ENCODE measurements at places on chromosomes 3 and 15. TPM values are rescaled to one million over a fixed set of nuclear protein-coding genes. Genes with fewer than 3 reads are reported as not detected.

GRCh38 chr3:46061108-46061720 is 33.9 kb upstream of the XCR1 start:
- no peak for DNase-seq
- H3K36me3 ChIP-seq: no peaks in the 10 kb centered on the region
- no peak overlapping the region for H3K27ac ChIP-seq
- no peak overlapping the region for H3K4me3 ChIP-seq
- no peaks in the 10 kb centered on the region for H3K27me3 ChIP-seq
- H3K4me1 ChIP-seq: peaks cover 8% of the 10 kb centered on the region

GRCh38 chr3:111691293-111691909 is 96.3 kb upstream of the ZBED2 start:
- no peaks in the 10 kb centered on the region for H3K36me3 ChIP-seq
- H3K4me1 ChIP-seq: peaks cover 16% of the 10 kb centered on the region
- no peak overlapping the region for H3K4me3 ChIP-seq
- no peak overlapping the region for H3K27ac ChIP-seq
- peak; percentile 69 for DNase-seq

- H3K36me3 ChIP-seq: peaks cover 68% of the 10 kb centered on the region
- H3K27me3 ChIP-seq: no peaks in the 10 kb centered on the region
- no peak for DNase-seq
- H3K27ac ChIP-seq: peak overlapping the region; percentile 75
Observed at GRCh38 chr3:47850564-47851410, 47.8 kb downstream of the DHX30 start.

GRCh38 chr3:160008961-160009360 is 20.3 kb downstream of the IL12A start:
- no peak overlapping the region for H3K4me3 ChIP-seq
- no peak overlapping the region for H3K27ac ChIP-seq
- DNase-seq: no peak
- no peaks in the 10 kb centered on the region for H3K4me1 ChIP-seq
- H3K27me3 ChIP-seq: no peaks in the 10 kb centered on the region

DNA sequence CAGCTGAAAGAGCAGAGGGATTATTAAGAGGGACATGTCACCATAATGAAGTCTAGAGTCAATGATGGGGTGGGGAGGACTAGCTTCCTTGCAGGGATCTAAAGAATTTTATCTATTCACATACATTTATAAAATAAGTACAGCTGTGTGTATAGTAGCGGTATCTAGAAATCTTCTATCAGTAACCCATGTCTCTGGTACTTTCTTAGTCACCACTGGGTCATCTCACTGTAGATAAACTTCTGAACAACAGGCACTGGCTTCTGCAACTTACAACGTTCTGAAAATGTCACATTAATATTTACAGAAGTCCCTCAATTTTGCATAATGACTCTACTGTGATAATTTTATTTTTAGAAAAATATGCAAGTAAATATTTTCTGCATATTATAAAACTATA is 401.7 kb downstream of the TBC1D5 start:
- no peak overlapping the region for H3K4me3 ChIP-seq
- no peak overlapping the region for H3K27ac ChIP-seq
- no peaks in the 10 kb centered on the region for H3K36me3 ChIP-seq
- no peaks in the 10 kb centered on the region for H3K4me1 ChIP-seq
- DNase-seq: no peak

- H3K4me1 ChIP-seq: peaks cover 5% of the 10 kb centered on the region
- peak; percentile 82 for DNase-seq
- no peak overlapping the region for H3K4me3 ChIP-seq
- H3K36me3 ChIP-seq: no peaks in the 10 kb centered on the region
- H3K27ac ChIP-seq: no peak overlapping the region
- H3K27me3 ChIP-seq: no peaks in the 10 kb centered on the region
Observed at GRCh38 chr3:157533298-157534070, 30.3 kb upstream of the VEPH1 start.

DNA sequence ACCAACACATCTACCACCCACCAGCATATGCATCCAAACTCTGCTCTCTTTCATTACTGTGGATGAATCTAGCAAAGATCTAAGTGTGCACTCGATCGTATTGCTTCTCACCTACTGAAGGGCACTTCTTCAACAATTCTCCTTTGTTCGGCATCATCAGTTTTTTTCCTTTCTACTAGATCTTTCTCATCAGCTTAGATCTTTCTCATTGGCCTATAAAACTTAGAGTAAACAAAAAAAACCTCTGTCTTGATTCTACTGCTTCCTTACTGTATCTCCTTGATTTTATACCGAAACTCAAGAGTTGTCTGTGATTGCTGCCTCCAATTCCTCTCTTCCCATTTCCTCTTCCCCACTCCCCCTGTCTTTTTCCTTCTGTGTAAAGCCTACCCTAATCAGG is 36.1 kb upstream of the TIPARP start:
- no peak overlapping the region for H3K27ac ChIP-seq
- peaks cover 7% of the 10 kb centered on the region for H3K4me1 ChIP-seq
- no peak overlapping the region for H3K4me3 ChIP-seq
- no peaks in the 10 kb centered on the region for H3K36me3 ChIP-seq
- no peak for DNase-seq

GRCh38 chr3:128804017-128804810 is 75.2 kb upstream of the ACAD9 start:
- H3K36me3 ChIP-seq: peaks cover 14% of the 10 kb centered on the region
- no peak for DNase-seq
- no peaks in the 10 kb centered on the region for H3K27me3 ChIP-seq
- peak overlapping the region; percentile 63 for H3K27ac ChIP-seq

DNA sequence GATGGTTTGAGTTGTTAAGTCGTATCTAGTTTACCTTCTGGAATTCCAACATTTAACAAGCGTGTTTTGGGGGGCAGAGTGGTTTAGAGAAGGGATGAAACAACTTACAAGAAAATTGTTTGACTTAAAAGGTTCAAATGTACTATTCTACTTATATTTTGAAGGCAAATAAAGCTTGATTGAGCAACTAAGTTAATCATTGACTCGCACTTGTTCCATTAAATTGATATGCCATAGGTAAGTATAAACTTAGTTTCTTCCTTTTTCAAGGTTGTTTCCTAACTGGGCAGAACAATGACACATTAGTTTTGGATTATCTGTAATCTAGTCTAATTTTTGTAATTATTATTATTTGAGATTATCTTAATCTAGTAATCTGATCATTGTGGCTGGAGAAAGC is 48.3 kb upstream of the CPNE4 start:
- H3K36me3 ChIP-seq: no peaks in the 10 kb centered on the region
- DNase-seq: no peak
- no peak overlapping the region for H3K4me3 ChIP-seq
- H3K27me3 ChIP-seq: no peaks in the 10 kb centered on the region
- peaks cover 17% of the 10 kb centered on the region for H3K4me1 ChIP-seq

BFSP2 gene
- not detected for total RNA-seq

FANCD2OS gene
- total RNA-seq: not detected

ARIH1 gene
- total RNA-seq: 93.1 TPM

POPDC2 gene
- total RNA-seq: 214 TPM

TM4SF18 gene
- total RNA-seq: 0.33 TPM

PTX3 gene
- 1.7 TPM for total RNA-seq
